ENCODE measurements at places on chromosomes 1 and 21. TPM values are rescaled to one million over a fixed set of nuclear protein-coding genes. Genes with fewer than 3 reads are reported as not detected.

IFNGR2 gene
- 29.4 TPM for polyA plus RNA-seq

ACTL8 gene
- polyA plus RNA-seq: 0.71 TPM

HES3 gene
- 7.7 TPM for polyA plus RNA-seq

ITLN1 gene
- not detected for polyA plus RNA-seq

STXBP3 gene
- 24.5 TPM for polyA plus RNA-seq

ILF2 gene
- 214 TPM for polyA plus RNA-seq

All from GM23338 (cell line).